ENCODE measurements at places on chromosomes 16 and 17.

GRCh38 chr17:68710035-68710780, 109.0 kb upstream of the FAM20A start:
- no peak for DNase-seq

- peak; percentile 79 for DNase-seq
Observed at GRCh38 chr17:77884967-77885641, 73.4 kb upstream of the TNRC6C start.

- no peak for DNase-seq
Observed at GRCh38 chr16:3098459-3099394, at the start of gene ZSCAN10. Gene ZSCAN10 (minus strand): TSS chr16:3099294. CDS start chr16:3092937, 6,357 bp downstream.

GRCh38 chr17:12624211-12624610, 41.5 kb upstream of the MYOCD start:
- DNase-seq: no peak

DNA sequence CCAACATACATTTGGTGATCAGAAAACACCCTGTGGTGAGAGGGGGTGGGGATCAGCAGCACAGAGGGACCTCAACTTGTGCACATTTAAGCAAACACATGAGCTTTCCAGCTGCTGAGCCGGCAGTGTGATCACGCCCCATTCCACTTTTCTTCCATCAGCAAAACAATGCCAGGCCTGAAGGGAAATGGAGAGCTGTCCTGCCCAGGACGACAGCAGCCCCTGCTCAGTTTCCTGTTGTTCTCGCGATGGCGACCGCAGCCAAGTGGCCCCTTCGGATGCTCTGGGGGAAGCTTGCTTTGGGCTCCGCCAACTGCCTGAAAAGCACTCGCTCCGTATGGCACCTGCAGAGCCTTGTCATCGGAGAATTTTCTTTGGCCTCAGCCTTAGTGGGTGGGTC, 272.3 kb downstream of the FOXL1 start:
- no peak for DNase-seq

DNA sequence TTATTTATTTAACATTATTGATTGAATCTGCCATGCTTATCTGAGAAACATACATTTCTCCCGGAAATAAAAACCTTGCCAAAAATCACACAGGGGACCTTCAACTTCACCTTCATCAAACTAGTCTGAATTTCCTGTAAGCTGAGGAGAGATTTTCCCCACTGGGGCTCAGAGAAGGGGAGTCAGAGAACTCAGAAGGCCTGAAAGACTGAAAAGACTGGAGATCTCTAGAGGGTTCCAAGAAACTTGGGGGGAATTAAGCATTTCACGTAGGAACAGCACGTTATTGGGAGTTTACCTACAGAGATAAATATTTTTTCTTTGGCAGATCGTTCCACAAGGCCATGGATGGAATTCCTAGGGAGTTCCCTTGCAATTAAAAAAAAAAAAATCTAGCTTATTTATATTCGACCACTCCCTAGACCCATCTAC, 528 bp upstream of the NOL11 start:
- no peak for DNase-seq

DNA sequence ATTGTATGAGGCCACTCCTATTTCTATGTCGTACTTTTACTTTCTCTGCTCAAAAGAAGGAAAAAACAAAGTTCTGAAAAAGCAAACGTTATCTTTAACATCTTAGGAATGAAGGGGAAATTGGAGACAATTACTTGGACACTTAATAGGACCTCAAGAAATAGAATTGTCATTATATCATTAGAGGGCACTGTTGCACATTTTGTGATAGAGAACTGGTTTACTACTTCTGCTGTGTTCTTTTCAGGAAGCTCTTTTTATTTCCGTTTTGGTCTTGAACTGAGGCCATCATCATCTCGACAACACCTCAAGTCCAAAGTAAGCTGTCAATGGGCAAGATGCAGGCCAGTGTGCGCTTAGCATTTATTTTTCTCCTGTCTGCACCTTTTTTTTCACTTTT, 14.6 kb downstream of the COG4 start:
- no peak for DNase-seq

DNA sequence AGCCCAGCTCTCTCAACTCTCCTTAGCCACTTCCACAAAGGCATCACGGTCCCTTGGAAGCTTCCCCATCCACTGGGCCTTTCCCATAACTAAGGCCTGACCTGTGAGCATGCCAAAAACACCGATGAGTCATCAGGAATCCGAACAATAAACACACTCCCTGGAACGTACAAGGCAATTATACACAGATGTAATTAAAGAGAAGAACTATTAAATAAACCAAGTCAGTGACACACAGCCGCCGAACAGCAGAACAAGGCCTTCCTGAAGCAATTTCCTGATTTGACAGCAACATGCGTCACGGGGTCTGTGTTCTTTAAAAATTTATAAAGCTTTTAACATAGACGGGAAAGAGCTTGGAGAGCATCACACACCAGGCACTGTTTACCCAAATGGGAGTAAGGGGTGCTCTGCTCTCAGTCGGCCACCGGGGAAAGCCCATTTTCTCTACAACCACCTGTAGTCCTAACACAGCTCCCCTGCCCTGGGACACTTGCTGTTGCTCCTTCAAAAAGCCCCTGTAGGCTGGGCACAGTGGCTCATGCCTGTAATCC, 29.4 kb downstream of the COG7 start:
- DNase-seq: no peak

GRCh38 chr17:78356101-78356713, 3.7 kb downstream of the SOCS3 start:
- DNase-seq: no peak

- no peak for DNase-seq
Observed at GRCh38 chr17:76840443-76840767, 27.8 kb upstream of the MGAT5B start.

- DNase-seq: no peak
Observed at GRCh38 chr17:43430936-43431713, 32.3 kb downstream of the ARL4D start.

GRCh38 chr17:5269241-5269960, 12.7 kb upstream of the RABEP1 start:
- no peak for DNase-seq

DNA sequence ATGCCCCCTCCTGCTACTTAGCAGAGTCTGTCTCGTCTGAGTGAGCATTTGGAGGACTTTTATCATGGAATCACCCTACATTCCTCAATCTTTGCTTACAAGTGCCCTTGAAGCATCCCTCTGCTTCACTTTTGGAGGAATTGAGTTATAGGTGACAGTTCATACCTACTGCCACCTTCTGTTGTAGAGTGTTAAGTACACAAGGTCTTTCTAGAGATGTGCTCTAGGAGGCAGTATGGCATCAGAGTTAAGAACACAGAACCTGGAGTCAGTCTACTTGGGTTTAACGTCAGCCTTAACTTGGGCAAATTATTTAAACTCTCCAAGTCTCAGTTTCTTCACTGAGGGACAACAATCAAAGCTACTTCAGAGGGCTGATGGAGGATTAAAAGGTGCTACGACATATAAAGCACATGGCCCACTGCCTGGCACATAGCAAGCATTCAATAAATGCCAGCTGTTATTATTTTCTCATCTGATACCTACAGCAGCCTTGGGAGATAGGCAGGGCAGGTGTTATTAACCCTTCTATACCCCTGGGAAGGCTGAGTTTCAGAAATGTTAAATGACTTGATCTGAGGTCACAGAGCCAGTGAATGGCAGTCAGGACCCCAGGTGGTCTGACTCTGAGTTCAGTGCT, 62.2 kb downstream of the UTP18 start:
- DNase-seq: peak; percentile 53

DNA sequence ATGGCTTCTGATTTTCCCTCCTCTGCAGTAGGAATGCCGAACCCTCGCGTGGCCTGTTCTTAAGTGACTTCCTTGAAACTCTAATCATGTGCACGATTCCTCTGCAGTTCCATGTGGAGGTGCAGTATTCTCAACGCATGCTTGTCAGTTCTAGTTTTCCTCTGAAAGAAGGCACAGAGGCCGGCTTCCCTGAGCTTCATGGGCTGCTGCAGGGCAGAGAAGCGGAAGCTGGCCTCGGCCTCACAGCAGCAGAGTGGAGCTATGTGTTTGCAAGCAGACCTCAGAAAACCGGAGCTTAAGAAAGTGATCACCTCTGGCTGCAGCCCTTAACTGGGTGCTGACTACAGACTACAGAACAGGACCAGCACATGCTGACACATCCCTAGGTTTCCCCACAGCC, 500.7 kb downstream of the GRIN2A start:
- DNase-seq: no peak

DNA sequence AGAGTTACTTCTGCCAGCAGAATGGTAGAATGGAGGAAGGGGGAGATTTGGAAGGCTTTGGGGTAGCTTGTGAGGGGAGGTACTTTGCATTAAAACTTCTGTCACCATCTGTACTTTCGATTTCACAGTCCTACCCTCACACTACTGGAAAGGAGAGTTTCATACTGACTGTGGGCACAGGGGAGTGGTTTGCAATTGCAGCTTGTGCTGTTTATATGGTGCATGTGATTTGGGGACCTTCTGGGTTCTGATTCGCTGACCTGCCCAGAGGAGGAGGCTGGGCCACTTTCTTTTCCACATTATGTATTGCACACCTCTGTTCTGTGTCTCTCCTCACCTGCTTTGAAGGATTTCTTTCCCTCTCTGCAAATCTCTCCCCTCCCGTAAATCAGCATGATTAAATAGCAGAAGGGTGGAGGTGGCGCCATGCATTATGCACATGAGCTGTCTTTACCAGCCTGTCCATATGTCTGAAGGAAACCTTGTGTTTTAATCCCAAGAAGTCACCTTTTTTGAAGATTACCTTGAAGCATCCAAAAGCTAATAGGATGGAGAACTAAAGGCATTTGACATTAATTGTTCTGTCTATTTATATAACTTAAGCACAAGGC, 90.9 kb downstream of the RBFOX1 start:
- DNase-seq: no peak

- no peak for DNase-seq
Observed at GRCh38 chr17:39000021-39000601, 32.9 kb upstream of the FBXO47 start.

DNA sequence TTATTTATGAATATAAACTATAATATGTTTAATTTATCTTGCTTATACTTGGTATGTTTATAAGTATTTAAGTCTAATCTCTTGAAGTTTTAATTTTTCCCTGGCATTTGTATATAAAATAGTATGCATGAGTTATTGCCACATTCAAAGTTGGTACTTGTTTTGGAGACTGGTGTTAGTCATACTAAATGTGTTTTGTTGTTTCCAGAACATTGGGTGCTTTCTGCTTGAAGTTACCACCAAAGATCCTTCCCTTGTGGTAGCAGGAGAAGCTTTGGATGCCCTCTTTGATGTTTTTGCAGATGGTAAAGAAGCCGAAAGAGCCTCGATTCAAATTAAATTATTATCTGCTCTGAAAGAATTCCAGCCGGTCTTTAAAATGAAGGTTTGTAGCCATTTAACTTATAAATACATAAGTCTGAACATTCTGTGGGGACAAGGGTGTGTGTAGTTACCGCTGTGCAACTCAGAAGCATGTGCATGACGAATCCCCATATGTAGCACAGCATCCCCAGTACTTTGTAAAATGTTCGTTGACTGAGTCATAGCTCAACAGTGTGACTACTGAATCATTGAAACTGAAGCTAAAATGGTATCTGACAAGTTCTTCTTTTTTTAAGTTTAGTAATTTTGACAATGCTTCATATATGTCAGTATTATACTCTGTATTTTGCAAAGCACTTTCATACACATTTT, 36.4 kb downstream of the HEATR3 start:
- DNase-seq: no peak

All from SHP77 treated with DMSO at 0.1 percent for 48 hours (cell line).